ENCODE measurements at places on chromosomes 2 and 18.

DNA sequence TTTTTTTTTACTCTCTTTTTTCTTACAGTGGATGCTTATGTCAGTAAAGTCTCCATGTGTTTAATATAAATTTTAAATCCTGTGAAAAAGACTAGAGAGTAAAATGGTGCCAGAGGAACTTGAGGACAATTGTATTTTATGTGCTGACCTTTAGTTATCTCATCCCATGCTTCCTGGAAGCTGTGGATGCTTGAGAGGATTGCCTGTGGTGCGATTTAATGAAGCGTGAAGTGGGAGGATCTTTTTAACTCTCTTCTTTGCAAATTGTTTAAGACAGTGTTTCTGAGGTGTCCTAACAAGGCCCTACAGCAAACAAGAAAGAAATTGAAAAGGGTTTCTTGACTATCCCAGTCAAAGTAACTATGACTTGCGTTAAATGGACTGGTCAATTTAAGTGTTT lies 84.2 kb downstream of the DTNA start:
- DNase-seq = no peak

- DNase-seq = no peak
These were observed 91.7 kb upstream of the MMADHC start for GRCh38 chr2:149679286-149679685.

DNA sequence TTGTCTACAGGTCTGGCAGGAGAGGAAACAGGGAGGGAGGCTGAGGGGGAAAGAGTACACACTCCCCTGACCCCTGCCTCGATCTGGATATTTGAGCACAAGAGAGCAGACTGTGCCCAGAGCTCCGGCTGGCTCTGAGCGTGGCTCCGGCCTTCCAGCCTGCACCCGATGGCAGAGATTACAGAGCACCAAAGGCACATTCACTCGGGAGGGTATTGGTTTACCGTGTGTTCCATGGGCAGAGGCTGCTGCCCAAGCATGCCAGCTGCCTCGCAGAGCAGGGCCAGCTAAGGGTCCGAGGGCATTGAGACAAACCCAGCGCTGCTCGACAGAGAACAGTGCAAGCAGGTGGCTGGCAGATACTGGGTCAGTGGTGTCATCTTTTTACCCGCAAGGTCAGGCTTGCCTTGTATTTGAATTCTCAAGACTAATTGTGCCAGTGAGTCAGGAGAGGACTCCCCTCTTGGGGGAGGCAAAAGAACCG lies 132.2 kb downstream of the TNS1 start:
- DNase-seq = no peak

DNA sequence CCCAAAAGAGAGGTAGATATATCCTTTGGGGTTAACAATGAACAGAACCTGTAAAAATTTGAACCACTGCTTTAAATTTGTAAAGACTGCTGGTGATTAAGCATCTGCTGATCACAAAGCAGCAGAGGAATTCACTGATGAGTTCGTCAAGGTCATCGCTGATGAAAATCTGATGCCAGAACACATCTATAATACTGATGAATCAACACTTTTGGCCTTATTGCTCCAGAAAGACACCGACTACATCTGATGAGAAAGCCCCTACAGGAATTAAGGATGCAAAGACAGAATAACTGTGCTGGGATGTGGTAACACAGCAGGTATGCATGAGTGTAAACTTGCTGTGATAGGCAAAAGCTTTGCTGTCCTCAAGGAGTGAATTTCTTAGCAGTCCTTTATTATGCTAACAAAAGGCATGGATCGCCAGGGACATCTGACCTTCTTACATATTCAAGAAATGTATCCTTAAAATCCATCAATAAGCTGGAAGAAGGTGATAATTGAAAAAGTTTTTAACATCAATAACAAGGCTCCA lies 30.5 kb upstream of the SGPP2 start:
- DNase-seq = no peak

DNA sequence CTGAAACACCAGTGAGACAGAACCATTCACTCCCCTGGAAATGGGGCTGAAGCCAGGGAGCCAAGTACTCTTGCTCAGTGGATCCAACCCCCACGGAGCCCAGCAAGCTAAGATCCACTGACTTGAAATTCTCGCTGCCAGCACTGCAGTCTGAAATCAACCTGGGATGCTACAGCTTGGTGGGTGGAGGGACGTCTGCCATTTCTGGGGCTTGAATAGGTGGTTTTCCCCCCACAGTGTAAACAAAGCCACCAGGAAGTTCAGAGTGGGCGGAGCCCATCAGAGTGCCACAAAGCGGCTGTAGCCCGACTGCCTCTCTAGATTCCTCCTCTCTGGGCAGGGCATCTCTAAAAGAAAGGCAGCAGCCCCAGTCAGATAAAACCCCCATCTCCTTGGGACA lies 292.8 kb downstream of the LNPK start:
- no peak for DNase-seq

GRCh38 chr18:46431522-46432171 lies 225.4 kb downstream of the LOXHD1 start:
- no peak for DNase-seq

- DNase-seq = peak; percentile 60
These were observed 41.9 kb downstream of the ZNF521 start for GRCh38 chr18:25310045-25310444.

GRCh38 chr2:19947184-19947940 lies 42.5 kb downstream of the WDR35 start:
- no peak for DNase-seq

- DNase-seq = no peak
These were observed 13.8 kb downstream of the MTCL1 start for GRCh38 chr18:8719192-8719591.

DNA sequence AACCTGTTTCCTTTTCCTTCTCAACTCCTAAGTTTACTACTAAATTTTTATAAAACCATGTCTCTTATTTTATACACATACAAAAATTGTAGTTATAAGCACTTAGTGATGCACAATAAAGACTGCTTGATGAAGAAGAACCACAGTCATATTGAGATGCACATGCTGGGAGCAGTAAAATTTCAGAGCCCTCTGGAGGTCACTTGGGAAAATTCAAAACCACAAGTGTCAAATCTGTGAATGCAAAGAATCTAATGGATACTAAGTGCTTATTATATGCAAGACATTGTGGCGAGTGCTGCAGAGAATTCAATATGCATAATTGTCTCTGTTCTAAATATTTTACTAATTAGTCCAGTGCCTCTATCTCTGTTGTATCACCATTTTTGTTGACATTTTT lies 180.5 kb downstream of the VWC2L start:
- DNase-seq = peak; percentile 45

- no peak for DNase-seq
These were observed 42.5 kb upstream of the ACAA2 start for GRCh38 chr18:49855711-49856415.

DNA sequence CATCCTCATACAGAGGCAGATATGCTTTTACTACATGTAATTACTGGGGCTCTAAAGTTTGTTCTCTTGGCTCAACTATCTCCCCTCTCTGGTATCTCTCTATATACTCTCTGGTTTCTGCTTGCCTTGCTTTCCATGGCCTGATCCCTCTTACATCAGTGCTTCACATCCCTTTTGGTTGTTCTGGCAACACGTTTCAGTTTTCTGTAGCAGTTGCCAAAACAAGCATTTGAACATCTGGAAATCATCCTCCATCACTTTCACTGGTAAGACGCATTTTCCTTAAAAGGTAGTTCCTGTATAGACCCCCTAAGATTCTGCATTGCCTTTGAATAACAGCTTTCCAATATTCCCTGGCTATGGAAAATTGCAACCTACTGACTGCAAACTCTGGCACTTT lies 25.9 kb downstream of the COL5A2 start:
- no peak for DNase-seq

GRCh38 chr2:70202236-70202806 lies 11.5 kb upstream of the C2orf42 start:
- DNase-seq = no peak

- no peak for DNase-seq
These were observed 27.2 kb upstream of the PTPN2 start for GRCh38 chr18:12911025-12911928.

DNA sequence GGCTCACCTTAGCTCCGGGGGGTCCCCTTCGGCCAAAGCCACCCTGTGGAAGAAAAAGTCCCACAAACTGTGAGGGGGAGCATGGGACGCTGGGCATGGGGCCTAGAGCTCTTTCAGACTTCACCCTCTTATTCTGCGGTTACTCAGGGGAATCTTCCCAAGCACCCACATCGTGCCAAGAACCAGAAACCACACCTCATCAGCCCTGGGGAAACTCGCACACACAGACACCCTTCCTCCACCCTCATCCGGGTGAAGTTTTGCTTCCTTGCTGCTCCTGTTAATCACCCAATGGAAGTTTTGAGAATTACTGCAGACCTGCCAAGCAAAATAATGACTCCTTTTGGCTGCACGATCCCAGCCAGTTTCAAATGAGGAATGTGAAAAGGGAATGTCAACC lies 59.1 kb downstream of the COL6A3 start:
- no peak for DNase-seq

GRCh38 chr2:180520921-180521581 lies 459.4 kb upstream of the UBE2E3 start:
- no peak for DNase-seq

- DNase-seq = no peak
These were observed 58.1 kb downstream of the ASB1 start for GRCh38 chr2:238484522-238485452.

DNA sequence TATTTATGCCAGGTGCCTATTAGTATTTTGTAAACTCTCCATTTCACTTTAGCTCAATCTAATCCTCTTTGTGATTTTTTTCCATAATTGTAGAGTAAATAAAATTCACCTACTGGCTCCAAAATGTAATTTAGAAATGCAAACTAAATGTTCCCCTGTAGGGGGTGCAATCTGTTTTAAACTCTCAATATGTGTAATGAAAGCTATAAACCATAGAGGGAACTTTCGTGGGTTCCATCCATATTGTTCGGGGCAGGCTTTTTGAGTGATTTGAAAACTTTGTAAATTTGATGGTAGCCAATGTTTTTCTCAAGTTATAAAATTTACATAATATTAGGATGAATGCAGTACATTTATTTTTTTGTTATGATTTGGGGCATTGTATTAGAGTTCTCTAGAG lies 49.4 kb downstream of the TSPYL6 start:
- peak; percentile 75 for DNase-seq

DNA sequence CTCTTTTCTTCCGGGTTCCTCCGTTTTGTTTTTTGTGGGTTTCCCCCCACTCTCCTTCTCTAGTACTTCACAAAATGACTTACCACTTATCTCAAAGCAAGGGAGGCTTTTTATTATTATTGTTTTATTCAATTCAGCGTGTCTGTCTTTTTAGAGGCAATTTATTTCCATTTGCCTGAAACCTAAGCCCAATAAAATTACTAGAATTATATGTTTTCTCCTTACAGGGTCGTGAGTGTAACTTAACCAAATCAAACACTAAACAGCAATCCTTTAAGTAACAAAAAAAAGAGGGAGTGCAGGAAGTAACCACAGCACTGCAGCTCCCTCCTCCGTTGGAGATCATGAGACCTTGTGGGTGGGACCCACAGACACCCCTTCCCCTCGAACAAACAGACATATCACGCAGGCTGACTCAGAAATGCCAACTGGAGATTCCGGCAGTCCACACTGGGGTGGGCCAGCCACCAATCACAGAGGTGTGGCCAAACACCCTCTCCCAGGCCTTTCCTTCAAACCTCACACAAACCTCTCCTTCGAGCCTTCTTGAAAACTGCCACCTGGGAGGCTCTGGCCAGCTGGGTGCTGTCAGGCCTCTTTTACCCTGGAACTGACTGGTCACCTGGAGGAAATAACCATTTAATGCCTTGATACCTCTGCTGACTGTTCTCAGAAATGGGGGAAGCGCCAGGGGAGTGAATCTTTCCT lies 207.1 kb upstream of the SMAD2 start:
- DNase-seq = no peak

DNA sequence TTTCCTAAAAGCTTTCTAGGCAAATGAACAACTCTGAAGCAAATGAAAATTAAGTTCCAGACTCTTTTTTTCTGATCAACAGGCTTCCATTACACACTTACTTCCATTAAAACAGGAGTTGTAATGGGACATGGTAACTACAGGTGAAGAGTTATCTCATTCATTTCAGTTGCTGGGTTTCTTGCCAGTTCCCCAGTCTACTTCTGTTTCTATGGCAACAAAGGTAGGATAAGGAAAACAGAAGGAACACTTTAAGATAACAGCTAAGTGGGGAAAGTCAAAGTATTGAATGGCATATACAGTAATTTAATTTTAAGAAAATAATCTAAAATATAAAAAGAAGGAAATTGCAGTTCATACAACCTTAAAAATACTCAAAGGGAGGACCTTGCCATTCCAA lies 25.1 kb downstream of the BAZ2B start:
- no peak for DNase-seq

DNA sequence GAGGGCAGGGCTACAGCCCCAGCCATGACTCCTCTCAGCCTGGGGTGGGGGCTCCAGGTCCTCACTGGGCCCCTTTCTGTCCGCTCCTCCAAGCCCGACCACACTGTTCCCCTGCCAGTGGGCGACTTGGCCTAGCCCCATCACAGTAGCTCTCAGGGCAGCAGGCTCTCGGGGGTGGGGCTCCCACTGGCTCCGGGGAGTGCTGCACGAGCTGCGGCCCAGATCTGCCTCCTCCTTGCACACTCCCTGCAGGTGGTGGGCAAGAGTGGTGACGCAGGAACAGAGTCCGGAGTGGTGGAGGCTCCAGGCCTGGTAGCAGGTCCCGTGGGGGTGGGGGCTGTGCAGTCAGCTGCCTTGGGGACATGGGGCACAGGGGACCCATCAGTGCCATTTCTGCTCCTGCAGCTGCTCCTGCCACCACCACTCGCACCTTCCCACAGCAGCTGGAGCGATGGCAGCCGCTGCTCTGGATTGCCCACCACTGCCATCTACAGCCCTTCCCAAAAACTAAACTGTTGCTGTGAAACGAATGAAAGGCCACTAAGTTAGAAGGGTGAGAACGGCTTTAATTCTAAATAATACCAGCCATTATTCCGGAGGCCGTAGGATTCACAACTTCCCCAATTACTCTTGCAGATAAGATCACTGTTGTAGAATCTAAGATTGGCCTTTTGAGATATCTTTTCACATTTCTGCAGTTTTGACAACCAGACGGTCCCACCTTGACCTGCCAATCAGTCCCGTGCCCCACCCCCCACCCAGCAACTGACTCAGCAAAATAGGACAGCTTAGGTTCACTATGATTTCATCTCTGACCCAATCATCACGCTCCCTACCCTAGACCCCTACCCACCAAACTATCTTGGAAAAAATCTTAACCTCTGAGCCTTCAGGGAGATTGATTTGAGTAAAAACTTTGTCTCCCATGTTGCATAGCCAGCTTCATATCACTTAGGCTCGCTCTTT lies 530.2 kb downstream of the DCC start:
- no peak for DNase-seq

DNA sequence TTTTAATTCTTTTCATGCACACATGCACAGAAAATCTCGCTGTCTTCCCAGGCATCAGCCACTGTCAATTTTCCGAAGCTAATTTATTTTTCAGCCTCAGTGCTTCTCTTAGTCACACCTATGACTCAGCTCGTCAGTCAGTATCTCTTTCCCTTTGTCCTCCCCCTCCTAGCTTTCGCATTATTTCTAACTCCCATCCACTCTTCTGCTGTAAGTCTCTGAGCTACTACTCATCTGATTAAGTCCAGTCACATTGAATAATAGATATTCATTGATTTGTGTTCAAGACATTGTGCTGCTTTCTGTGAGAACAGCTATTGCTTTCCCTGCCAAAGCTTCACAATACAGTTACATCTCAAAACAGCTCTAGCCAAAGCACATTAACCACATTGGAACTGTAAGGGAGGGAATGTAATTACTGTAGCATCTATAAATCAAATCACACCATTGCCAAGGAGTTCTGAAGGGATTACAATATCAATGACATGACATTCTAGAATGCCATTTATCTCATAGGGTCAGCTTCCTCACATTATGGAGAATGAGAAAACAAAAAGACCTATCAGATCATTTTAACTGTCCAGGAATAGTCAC lies 89.4 kb downstream of the SCN3A start:
- no peak for DNase-seq

Data from Karpas-422 (cell line).